ENCODE measurements at places on chromosomes 5 and 9.

- peak; percentile 36 for DNase-seq
These were observed 20.8 kb upstream of the CTNNAL1 start for GRCh38 chr9:109033941-109034700.

GRCh38 chr5:143182901-143183820 is 220.3 kb downstream of the NR3C1 start:
- peak; percentile 35 for DNase-seq

DNA sequence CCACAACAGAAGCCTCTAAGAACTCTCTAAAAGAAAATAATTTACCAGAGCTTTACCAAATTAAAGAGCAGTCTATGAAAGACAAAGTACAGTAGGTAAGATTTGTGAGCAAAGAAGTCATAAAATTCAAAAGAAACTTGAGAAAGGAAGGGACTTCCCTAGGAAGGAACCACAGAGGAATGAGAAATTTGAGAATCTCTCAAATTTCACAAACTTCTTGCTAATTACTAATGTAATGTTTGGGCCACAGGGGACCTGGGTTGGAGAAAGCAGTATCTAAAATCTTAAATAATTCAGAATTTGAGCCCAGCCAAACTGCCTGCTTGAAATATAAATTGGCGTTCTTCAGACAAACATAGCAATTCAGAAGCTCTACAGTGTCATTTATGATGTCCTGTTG is 225.0 kb upstream of the PRR16 start:
- no peak for DNase-seq

DNA sequence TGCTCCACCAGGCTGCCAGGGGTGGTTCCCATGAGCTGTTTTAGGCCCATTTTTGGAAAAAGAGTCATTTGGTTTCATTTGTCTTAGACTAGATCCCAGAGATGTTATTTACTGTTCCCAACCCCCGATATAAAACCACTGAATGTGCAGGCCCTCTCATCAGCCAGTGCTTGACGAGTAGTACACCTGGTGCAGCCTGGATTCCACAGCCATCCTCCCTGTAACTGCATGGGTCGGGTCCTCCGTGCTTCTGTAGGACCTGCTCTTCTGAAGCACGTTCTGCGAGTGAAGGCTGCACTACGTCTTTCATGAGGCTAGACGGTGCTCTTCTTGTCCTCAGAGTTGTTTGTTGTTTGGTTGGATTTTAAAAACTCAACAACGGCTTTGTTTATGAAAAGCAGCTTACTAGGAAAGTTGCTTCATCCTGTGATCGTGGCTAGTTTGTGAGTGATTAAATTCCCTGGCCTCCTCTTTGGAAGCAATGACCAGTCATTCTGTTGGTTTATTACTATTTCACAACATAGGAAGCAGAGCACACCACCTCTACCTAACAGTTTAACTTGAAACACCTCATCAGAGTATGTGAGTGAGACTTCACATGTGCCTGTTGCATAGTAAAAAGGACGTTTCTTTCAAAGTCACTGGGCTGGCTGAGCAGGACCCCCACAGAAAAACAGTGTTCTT is 135.2 kb downstream of the AOPEP start:
- DNase-seq, result peak; percentile 94

DNA sequence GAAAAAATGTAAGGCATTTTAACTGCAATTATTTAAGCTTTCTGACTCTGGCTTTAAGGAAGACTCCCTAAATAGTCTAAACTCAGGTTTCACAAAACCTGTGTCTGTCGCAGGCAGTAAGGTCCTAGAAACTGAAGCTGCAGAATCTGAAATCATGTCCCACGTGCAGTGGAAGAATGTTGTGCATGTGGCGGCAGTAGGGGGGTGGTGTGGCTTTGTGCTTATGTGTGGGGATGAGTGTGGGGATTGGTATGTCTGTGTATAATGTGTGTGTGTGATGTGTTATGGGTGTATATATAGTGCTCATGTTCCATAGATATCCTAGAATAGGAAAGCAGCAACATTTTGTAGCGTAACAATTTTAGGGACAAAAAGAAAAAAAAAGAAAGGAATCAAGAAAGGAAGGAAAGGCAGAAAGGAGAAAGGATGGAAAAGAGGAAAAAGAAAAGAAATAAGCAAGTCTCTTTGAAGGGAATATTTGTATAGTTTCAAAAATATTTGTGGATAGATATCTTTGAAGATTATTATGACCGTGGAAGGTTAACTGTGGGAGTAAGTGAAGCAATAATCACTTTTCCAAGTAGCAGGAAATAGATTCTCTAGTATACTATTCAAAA is 6.6 kb downstream of the ANKDD1B start:
- DNase-seq, result no peak

GRCh38 chr9:36023260-36024048 is 13.3 kb upstream of the RECK start:
- peak; percentile 82 for DNase-seq

DNA sequence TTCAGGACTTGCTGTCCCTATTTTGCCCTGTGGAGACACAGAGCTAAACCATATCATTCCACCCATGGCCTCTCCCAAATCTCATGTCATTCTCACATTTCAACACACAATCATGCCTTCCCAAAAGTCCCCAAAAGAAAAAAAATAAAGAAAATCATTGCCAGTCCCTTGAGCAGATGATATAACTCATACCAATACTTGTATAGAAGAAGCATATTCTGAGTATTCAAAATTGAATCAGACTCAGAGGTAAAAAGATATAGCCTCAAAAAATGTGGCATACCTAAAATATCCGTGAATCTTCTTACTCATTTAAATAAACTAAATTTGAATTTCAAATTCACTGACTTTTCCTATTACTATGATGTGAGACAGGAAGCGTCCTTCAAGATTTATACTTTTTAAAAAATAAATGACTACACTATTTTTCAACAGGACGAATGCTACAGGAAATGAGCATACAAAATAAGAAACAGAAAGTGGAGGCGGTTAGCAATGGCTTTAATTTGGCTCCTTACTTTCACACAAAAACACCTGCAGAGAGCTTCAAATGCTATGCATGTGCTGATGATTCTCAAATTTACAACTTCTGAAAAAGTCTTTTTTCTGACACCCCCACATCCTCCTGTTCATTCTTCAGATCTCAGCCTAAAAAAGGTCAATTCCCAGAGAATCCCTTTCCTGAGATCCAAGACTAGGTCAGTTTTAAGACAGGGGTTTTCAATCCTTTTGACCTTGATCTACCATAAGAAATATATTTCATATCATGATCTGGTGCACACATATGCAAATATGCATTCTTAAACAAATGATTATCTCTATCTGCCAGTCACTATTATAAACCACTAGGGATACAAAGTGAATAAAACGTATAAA is 39.6 kb upstream of the DMXL1 start:
- no peak for DNase-seq

DNA sequence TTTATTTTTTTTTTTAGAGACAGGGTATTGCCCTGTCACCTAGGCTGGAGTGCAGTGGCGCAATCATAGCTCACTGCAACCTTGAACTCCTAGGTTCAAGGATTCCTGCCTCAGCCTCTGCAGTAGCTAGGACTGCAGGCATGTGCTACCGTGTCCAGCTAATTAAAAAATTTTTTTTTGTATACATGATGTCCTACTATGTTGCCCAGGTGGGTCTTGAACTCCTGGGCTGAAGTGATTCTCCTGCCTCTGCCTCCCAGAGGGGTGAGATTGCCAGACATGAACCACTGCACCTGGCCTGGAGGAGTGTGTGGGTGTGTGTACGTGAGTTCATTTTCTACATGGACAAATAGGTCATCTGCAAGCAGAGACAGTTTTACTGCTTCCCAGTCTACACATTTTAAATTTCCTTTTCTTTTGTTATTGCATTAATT is 33.8 kb downstream of the JMY start:
- DNase-seq, result no peak

DNA sequence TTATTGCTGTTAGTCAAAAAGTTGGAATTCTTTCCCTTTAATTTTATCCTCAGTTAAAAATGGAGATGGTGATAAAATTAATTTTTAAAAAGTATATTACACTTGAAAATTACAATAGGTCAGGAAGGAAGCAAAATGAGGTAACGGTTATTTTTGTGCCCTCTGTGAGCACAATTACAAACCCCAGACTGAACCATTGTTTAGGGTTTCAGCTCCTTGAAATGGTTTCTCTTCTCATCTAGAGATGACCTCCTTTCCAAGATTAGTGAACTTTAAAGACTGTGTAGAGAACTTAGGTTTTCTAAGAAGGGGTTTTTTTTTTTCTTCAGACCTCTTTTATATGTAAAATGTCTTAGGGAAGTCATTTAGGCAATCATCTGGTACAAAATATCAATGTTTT is 126.2 kb upstream of the CHD1 start:
- no peak for DNase-seq

GRCh38 chr5:14582797-14583137 is 1.2 kb downstream of the OTULINL start:
- peak; percentile 20 for DNase-seq

DNA sequence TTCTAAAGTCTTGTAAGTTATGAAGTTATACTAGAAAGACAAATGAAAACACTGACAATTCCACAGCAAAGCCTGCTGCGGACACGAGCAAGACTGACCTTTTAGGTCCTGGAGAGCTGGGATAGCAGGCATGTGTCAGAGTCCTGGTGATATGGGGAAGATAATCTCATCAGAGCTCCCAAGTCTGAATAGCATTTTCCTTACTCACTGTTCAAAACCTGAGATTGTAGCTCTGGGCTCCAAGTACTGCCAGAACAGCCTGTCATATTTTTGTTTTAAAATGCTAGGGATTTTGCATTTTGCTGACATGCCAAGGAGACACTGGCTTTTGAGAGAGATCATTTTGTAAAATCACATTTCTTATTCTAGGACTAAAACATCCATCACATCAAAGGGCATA is 90.1 kb downstream of the DRD1 start:
- no peak for DNase-seq

GRCh38 chr5:178839319-178839704 is 20.4 kb upstream of the ZNF354B start:
- DNase-seq, result peak; percentile 35

DNA sequence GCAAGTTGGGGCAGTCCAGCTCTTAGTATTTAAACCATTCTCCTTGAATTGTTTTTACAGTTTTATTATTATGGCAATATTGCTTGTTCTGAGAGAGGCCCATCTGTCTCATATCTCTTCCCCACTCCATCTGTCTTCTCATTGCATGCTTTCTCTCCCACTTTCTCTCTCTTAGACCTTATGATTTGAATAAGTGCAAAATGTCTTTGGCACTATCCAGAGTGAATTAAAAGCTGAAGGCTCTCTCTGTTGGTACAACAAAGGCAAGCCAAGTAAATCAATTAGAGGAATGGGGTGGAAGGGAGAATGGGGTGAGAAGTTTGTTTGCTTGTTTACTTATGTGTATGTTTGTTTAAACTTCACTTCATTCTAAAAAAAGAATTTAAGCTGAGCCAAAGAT is 195.3 kb upstream of the RFX3 start:
- DNase-seq, result no peak

GRCh38 chr5:72241346-72242003 is 78.6 kb downstream of the MRPS27 start:
- DNase-seq, result no peak

DNA sequence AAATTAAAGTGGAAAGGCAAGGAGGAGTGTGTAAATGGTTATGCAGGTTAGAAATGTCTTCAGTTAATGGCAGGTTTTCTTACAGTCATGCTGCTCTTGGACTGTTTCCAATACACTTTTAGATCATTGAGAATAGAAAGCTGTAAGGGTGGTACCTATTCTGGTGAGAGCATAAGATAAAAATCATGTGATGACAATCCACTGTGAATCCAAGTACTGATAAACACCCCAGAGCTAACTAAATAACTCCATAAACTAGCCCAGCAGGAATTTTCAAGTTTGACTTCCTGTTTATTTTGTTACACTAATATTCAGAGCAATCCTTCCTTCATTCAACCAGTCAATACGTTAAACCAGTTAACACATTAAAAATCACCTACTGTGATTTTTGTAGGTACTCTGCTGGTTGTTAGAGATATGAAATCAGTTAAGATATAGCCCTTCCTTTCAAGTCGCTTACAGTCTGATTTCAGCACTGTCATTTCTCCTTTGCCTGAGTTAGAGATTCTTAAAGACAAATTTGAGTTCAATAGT is 22.6 kb downstream of the VCAN start:
- DNase-seq, result no peak

DNA sequence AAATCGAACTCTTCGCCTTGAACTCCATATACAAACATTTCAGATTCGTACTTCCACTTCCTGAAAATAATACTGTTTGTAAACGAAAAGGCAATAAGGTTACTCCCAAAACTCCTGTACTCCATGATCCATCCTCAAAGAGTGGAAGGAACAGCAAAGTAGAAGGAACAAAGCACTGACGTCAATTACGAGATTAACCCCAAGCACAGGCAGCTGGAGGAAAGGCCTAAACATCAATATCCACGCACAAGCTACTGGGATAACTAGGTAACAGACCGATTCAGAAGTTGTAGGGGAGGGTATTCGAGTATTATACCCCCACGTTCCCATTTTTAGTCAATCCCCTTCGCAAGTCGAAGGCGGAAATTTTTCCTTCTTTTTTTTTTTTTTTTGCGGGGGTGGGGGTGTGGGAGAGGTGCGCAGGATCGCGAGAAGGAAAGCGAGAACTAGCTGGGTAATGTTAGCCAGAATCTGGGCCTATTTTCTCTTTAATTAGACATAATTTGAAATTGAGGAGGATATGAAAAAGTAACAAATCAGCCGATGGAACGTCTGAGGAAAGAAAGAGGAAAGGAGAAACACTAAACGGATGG is 909 bp downstream of the AFF4 start:
- DNase-seq, result peak; percentile 84

DNA sequence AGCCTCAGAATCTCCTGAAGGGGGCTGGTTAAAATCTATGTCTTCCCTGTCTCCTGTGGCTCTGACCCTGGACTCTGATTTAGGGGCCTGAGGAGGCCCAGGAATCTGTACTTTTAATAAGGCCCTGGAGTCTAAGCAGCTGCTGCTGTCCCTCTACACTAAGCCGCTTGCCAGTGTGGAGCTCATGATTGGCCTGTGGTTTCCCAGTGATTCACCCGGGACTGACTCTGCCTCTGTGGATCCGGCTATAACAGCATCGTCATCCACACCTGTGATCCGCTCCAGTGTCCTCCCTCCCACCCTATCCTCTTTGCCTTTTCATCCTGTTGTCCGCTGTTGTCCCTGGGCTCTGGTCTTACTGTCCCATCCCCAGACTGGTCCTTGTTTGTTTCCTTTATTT is 3.7 kb downstream of the SLC31A2 start:
- DNase-seq, result peak; percentile 77

- no peak for DNase-seq
These were observed 33.8 kb upstream of the NEURL1B start for GRCh38 chr5:172607213-172607793.

DNA sequence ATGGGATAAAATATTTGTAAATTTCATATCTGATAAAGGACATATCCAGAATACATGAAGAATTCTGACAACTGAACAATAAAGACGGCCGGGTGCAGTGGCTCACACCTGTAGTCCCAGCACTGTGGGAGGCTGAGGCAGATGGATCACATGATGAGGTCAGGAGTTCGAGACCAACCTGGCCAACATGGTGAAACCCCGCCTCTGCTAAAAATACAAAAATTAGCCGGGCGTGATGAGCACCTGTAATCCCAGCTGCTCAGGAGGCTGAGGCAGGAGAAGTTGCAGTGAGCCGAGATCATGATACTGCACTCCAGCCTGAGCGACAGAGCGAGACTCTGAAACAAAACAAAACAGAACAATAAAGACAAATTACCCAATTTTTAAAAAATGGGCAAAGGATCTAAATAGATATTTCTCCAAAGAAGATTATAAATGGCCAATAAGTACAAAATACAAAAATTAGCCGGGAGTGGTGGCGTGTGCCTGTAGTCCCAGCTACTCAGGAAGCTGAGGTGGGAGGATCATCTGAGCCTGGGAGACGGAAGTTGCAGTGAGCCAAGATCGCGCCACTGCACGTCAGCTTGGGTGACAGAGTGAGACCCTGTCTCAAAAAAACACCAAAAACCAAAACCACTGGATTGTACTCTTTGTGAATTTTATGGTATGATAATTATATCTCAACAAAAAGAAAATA is 9.6 kb upstream of the NSD1 start:
- DNase-seq, result no peak

All from GM23248 (cell line).